Smooth muscle cell of trachea (primary cell): ENCODE measurements at places on chromosomes 1 and 21. TPM values are rescaled to one million over a fixed set of nuclear protein-coding genes. Genes with fewer than 3 reads are reported as not detected.

The LCE1A gene
- total RNA-seq, result not detected in 2 replicates

The TDRD5 gene
- not detected in 2 replicates for total RNA-seq

The GPX7 gene
- 35.1 and 45.2 TPM in 2 replicates for total RNA-seq

The ETV3L gene
- total RNA-seq, result not detected in 2 replicates

The PIK3R3 gene
- total RNA-seq, result 3.6 and 6.3 TPM in 2 replicates

The KCNE2 gene
- not detected in 2 replicates for total RNA-seq

The C1orf94 gene
- total RNA-seq, result not detected in 2 replicates

The FAM72D gene
- total RNA-seq, result under 0.01 and 1.3 TPM in 2 replicates

The CHRNB2 gene
- total RNA-seq, result under 0.01 TPM in 1 of 2 replicates, not detected in the other

The TEX38 gene
- 0.29 TPM in 1 of 2 replicates, not detected in the other for total RNA-seq

The EYA3 gene
- total RNA-seq, result 12.4 and 14.3 TPM in 2 replicates

The NBPF4 gene
- total RNA-seq, result not detected in 2 replicates

The ERG gene
- 0.44 TPM in 1 of 2 replicates, not detected in the other for total RNA-seq

The SPRR1A gene
- not detected in 2 replicates for total RNA-seq

The BNIPL gene
- under 0.01 and 0.17 TPM in 2 replicates for total RNA-seq

The MYOC gene
- 1.2 and 1.3 TPM in 2 replicates for total RNA-seq

The CD2 gene
- under 0.01 TPM in 1 of 2 replicates, not detected in the other for total RNA-seq

The ACTN2 gene
- total RNA-seq, result under 0.01 TPM in 2 replicates

The LRRIQ3 gene
- 0.83 and 1.0 TPM in 2 replicates for total RNA-seq

The ADAMTSL4 gene
- 21.5 and 30.8 TPM in 2 replicates for total RNA-seq

The TMOD4 gene
- 0.17 and 0.29 TPM in 2 replicates for total RNA-seq

The CNKSR1 gene
- total RNA-seq, result 0.17 TPM in 1 of 2 replicates, not detected in the other

The VTCN1 gene
- total RNA-seq, result not detected in 2 replicates

The HENMT1 gene
- 2.3 and 4.5 TPM in 2 replicates for total RNA-seq

The SELP gene
- not detected in 2 replicates for total RNA-seq

The ILDR2 gene
- total RNA-seq, result under 0.01 and 0.17 TPM in 2 replicates

The CFAP107 gene
- total RNA-seq, result under 0.01 TPM in 1 of 2 replicates, not detected in the other

The DDR2 gene
- 213 and 271 TPM in 2 replicates for total RNA-seq

The FBXO2 gene
- 1.3 and 4.0 TPM in 2 replicates for total RNA-seq

The DCST1 gene
- total RNA-seq, result not detected in 2 replicates

The CAMK2N1 gene
- 36.7 and 48.4 TPM in 2 replicates for total RNA-seq

The EFNA1 gene
- 0.17 and 0.44 TPM in 2 replicates for total RNA-seq

The FAM3B gene
- total RNA-seq, result not detected in 2 replicates

The TRIM17 gene
- 0.15 TPM in 1 of 2 replicates, not detected in the other for total RNA-seq

The SERTAD4 gene
- total RNA-seq, result 0.17 and 0.29 TPM in 2 replicates

The MPZ gene
- total RNA-seq, result 0.87 and 0.99 TPM in 2 replicates

The MYBPH gene
- total RNA-seq, result 0.15 and 2.2 TPM in 2 replicates

The HSPB7 gene
- total RNA-seq, result 3.3 and 5.0 TPM in 2 replicates

The LINGO4 gene
- not detected in 2 replicates for total RNA-seq

The ZYG11A gene
- total RNA-seq, result 0.99 and 3.5 TPM in 2 replicates

The RSPO1 gene
- 0.15 and 0.83 TPM in 2 replicates for total RNA-seq

The CFHR1 gene
- total RNA-seq, result 0.50 TPM in 1 of 2 replicates, not detected in the other

The KRTAP21-2 gene
- total RNA-seq, result not detected in 2 replicates

The GRIK1 gene
- total RNA-seq, result not detected in 2 replicates

The AHDC1 gene
- total RNA-seq, result 12.7 and 15.1 TPM in 2 replicates

The RAB13 gene
- 112 and 119 TPM in 2 replicates for total RNA-seq

The CLCA1 gene
- total RNA-seq, result 0.15 and 0.17 TPM in 2 replicates
